ENCODE measurements at places on chromosomes 5 and 9.

DNA sequence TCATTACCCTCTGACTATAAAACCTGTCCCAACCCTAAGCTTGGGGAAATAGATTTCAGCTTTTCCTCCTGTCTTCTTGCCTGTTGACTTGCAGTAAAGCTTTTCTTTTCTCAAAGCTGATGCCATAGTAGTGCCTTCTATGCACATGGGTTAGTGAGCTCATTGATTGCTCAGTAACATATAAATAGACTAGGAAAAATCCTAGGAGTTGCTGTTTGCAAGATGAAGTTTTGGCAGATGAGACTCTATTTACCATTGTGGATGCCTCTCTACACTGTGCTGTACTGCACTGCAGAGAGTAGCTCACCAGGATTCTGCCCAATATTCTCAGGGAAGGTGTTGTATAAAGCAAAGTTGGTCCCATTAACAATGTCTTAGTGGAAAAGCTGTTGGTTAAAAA, 262.7 kb upstream of the CD180 start:
- DNase-seq: no peak

DNA sequence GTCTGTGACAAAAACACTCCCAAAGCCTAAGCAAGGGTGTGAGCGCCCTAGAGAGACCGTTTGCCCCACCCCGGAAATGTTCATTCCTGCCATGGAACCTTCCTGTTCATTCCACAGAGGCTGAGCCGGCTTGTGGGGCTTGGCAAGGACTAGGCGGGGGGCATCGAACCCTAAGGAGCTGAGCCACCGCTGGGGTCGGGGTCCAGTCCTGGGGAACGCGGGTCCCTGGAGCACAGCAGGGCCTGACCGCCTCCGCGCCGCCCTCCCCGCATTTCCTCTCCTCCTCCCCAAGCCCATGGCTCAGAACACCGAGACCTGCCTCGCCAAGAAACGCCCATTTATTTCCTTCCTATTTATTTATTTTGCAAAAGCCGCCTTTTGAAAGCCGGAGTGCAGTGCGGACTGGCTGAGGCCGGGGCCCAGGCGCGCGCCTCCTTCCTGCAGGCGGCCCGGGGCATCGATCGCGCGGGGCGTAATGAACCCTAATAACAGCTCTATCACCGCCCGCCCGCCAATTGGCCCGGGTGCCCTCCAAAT, 228.9 kb upstream of the IRX4 start:
- no peak for DNase-seq

GRCh38 chr9:114777821-114778609, 27.8 kb downstream of the TNFSF15 start:
- DNase-seq: no peak

DNA sequence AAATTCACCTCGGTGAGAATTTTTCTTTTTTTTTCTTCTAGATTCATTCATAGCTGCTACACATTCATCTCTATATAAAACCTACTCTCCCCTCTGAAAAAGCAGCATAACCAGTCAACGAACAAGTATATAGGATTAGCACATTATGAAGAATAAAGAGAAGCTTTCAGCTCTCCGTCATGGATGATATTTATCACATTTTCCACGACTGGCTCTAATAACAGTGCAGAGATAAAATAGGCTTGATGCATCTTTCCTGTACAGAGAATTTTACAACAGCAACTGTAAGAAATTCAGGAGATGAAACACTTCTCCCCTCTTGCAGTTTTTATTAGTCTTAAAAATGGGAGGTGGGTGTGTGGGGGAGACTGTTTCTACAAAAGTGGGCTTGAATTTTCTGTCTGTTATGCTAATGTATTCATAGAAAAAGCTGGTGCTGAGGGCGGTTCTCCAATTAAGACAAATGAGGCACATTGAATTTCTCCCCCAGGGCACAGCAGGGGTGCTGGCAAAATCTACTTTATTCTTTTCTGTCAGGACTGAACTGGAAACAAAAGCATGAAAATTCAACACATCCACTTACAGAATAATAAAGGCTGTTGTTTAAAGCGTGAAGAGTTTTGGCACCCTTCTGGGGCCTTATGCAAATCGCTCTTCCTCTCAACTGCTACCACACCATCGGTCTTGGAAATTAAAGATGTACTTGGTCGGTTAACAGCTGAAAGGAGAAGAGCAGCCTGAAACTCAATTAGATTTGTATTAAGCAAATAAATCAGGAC, 233.9 kb upstream of the ZNF608 start:
- no peak for DNase-seq

- no peak for DNase-seq
Measured at GRCh38 chr5:53515988-53516387, 35.6 kb downstream of the FST start.

DNA sequence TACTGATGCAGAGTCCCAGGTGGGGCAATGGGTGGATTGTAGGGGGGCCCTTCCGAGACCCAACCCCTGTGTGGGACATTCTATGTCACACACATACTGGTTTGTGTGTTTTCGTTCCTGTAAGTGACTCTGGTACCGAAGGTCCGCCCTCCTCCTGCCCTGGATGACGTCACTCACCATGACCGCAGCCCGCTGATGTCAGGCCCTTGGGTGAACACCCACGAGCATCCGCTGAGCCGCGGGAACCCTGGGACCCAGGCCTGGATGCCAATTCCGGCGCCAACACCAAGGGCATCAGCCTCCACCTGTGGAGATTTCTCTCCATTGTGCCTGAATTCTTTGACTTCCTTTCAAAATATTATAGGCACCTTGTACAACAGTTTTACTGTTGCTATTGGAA, 184.3 kb downstream of the MTRR start:
- no peak for DNase-seq

GRCh38 chr5:16744164-16744880, 127.5 kb upstream of the RETREG1 start:
- no peak for DNase-seq

GRCh38 chr9:97425336-97425972, 13.6 kb downstream of the TDRD7 start:
- no peak for DNase-seq

GRCh38 chr5:143376911-143377813, 26.3 kb downstream of the NR3C1 start:
- DNase-seq: no peak

Data from activated CD4-positive, CD25-positive, alpha-beta regulatory T cell (primary cell).